ENCODE measurements at places on chromosomes 7 and 10.

GRCh38 chr10:51394039-51394438, 305.4 kb downstream of the CSTF2T start:
- DNase-seq = no peak

- no peak for DNase-seq
Observed at GRCh38 chr10:3977761-3978160, 192.8 kb upstream of the KLF6 start.

- DNase-seq = no peak
Observed at GRCh38 chr7:47484923-47485639, 96.8 kb downstream of the TNS3 start.

DNA sequence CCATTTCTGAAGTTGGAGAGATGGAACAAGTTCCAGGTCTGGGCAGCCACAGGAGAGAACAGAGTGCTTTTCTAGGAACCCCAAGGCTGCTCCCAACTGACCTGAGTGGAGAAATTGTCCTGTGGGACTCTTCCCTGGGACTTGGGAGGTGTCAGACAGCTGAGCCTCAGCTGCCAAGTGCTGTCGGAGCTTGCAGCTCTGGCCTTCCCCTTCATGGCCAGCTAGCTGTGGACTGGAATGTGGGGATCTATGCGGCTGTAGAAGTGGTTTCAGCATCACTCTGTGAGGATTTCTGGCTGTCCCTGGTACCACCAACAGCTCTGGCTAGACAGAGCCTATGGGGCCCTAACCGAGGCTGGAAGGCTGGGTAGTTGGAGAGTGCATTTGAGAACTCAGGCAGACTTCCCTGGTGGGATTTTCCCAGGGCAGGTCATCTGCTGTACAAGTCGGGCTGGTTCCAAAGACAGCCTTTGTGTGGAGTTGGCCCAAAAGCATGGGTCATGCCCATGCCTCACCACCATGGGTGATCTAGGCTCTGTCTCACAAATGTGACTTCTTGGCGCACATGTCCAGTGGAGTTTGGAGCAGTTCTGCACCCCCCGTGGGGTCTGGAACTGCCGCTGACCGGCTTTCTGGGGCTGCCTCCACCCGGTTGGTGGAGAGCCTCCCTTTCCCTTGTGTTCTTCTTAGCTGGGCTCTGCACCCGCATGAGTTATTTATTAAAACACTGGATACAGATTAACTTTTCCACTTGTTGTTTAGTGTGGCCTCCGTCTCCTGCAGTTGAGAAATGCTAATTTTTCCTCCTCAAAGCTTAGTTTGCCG, 10.9 kb downstream of the SUFU start:
- DNase-seq = no peak

GRCh38 chr7:25906003-25906402, 246.0 kb upstream of the NFE2L3 start:
- DNase-seq = no peak

GRCh38 chr10:27360581-27361172, 120.1 kb upstream of the ACBD5 start:
- peak; percentile 53 for DNase-seq

- DNase-seq = no peak
Observed at GRCh38 chr7:99362801-99363200, 11.7 kb upstream of the ARPC1B start.

GRCh38 chr10:43939939-43940820, 291.5 kb upstream of the ZNF32 start:
- DNase-seq = no peak

- no peak for DNase-seq
Observed at GRCh38 chr7:10604128-10604527, 369.5 kb upstream of the PHF14 start.

All from Panc1 (cell line).